Fibroblast of the conjunctiva (primary cell): ENCODE measurements at places on chromosomes 1 and 21.

GRCh38 chr21:45056296-45056904 lies 18.0 kb upstream of the ADARB1 start:
- DNase-seq: no peak

GRCh38 chr1:30371179-30371788 lies 352.1 kb downstream of the MATN1 start:
- no peak for DNase-seq

- DNase-seq: no peak
Observed at GRCh38 chr1:234599617-234600417, 10.2 kb downstream of the IRF2BP2 start.

DNA sequence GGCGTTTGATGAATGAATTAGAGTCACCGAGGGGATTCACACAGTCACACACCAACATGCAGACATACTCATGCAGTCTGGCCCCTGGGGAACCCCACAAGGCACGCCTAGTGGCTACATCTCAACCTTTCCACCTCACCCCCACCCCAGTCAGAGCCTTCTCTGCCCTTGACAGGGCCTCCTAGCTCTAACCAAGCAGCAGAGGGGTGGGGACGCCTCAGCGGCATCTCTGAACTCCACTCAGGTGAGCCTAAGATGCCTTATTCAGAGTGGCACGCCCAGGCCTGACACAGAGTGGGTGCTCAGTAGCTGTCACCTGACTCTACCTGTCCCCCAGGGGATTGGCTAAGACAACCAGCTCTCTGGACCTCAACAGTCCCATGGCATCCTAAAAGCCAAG lies 3.7 kb upstream of the SDC3 start:
- no peak for DNase-seq

- DNase-seq: no peak
Observed at GRCh38 chr21:37243961-37244360, 23.2 kb downstream of the VPS26C start.

DNA sequence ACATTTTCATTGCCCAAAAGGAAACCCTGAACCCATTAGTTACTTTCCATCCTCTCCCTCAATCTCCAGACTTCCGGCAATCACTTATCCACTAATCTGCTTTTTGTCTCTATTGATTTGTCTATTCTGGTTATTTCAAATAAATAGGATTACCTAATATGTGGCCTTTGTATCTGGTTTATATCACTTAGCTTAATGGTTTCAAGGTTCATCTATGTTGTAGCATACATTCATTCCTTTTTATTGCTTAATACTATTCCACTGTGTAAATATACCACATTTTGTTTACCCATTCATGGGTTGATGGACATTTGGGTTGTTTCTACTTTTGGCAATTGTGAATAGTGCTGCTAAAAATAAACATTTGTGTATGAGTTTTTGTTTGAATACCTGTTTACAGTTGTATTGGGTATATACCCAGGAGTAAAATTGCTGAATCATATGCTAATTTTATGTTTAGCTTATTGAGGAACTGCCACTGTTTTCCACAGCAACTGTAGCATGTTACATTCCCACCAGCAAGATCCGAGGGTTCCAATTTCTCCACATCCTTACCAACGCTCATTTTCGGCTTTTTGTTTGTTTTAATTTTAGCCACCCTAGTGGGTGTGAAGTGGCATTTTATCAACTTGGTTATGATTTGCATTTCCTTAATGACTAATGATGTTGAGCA lies 2.5 kb upstream of the SLC25A44 start:
- no peak for DNase-seq

- no peak for DNase-seq
Observed at GRCh38 chr1:236795757-236796667, 920 bp downstream of the MTR start.

- DNase-seq: no peak
Observed at GRCh38 chr1:10834770-10835412, 38.4 kb upstream of the CASZ1 start.

DNA sequence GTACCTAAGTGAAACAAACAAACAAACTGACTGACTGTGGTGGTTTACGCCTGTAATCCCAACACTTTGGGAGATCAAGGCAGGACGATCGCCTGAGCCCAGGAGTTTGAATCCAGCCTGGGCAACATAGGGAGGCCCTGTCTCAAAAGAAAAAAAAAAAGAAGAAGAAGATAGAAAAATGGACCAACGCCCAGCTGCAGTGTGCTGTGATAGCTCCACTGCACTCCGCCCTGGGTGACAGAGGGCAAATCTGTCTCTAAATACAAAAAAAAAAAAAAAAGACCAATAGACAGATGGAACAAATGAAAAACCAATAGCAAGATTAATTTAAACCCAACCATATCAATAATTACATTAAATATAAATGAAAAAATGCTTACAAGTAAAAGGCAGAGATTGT lies 13.9 kb downstream of the AKR7A3 start:
- no peak for DNase-seq

DNA sequence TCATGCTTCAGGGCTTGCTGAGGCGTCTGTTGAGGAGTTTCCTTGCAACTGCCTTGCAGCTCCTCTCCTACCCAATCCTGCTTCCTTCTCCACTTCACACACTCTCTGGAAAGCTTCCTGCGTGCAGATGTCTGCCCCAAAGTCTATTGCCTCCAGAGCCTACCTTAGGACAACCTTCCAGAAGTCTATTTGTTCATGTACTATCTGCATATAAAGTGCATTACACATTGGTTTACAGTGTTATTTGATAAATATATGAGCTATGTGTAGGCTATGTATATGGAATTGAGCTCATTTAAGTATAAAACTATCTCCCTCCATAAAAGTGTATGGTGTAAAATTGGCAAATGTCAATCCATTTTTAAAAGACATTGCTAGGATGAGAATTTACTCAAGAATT lies 9.8 kb downstream of the PTGFR start:
- DNase-seq: no peak

GRCh38 chr21:42771503-42771805 lies 107.9 kb downstream of the WDR4 start:
- DNase-seq: no peak
